DMS 273 treated with DMSO at 0.1 percent for 48 hours (cell line): ENCODE measurements at places on chromosomes 6 and 20.

GRCh38 chr6:12608874-12609273, 107.7 kb upstream of the PHACTR1 start:
- no peak for DNase-seq

DNA sequence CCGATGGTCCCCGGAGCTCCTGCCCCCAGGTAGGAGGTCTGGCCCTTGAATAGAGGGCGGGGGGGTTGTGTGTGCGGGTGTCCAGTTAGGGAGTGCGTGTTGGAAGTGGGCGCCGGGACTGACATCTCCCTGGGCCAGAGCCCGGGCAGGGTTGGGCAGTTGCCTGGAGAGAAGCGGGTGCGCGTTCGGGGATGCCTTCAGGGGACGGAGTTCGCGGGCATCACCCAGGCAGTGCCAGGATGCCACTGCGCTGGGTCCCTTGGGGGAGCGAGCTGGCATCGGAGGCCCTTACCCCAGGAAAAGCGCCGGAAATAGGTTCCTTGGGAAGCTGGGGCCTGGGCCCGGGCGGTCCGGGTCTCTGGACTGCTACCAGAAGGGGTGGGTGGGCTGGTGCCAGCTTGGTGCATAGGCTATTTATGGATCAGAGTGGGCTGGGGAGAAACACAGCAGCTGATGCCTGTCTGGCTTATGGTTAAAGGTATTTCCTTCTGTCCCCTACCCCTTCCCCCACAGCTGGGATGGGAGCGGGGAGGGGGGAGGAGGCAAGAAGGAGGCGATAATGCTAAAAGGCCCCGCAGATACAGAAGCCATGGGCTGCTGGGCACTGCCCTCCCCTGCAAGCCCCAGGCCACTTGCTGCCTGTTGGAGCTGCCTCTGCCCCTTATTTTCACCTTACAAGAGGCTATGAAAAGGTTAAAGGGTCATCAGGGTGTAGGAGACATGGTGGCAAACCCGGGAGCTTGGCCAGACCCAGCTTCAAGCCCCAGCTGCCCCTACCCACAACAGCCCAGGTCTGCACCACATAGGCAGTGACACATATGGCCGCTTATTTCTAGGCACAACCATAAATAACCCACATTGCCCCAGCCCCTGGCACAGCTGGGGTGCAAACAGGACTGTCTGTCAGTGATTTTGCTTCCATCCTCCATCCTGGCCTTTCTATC, 638 bp downstream of the PACSIN1 start:
- DNase-seq = no peak

GRCh38 chr6:3516092-3516491, 59.2 kb upstream of the SLC22A23 start:
- DNase-seq = no peak

GRCh38 chr6:168919470-168920179, 334.0 kb downstream of the THBS2 start:
- DNase-seq = no peak

DNA sequence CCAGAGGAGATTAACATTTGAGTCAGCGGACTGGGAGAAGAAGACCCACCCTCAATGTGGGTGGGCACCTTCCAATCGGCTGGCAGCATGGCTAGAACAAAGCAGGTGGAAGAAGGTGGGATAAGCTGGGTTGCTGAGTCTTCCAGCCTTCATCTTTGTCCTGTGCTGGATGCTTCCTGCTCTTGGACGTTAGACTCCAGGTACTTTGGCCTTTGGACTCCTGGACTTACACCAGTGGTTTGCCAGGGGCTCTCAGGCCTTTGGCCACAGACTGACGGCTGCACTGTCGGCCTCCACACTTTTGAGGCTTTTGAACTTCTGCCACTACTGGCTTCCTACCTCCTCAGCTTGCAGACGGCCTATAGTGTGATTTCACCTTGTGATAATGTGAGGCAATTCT, 50.8 kb downstream of the BCAS1 start:
- no peak for DNase-seq

DNA sequence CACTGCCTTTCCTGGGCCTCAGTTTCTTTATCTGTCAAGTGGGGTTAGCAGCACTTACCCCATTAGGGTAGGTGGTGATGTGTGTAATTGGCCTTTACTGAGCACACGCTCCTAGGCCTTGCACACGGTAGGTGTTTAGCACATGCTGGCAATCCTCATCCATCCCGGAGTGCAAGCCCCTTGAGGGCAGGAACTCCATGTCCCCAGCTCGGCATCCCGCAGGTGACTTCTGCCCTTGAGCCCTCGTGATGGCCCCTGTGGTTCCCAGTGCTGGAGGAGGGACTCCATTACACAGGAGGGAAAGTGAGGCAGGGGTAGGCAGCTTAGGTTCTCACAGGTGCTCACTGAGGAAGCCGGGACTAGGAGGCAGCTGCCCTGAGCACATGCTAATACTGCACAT, 40.0 kb downstream of the MYH7B start:
- DNase-seq = no peak

DNA sequence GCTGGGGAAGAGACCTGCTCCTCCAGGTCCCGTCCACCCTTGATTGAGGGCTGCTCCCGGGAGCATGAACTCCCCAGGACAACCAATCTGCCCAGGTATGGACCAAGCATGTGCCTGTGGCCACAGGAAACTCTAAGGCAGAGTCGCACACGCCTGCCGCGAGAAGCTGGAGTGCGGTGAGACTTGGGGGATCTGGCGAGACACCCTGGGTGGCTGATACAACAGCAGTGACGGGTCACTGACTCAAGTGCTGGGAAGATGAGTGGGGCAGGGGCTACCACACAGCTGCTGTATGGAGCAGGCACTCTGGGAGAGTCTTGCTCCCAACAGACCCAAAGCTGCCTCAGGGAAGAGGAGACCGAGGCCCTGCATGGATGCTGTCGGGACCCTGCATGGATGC, 40.1 kb downstream of the BFSP1 start:
- DNase-seq = no peak

- no peak for DNase-seq
Measured at GRCh38 chr6:36780442-36781177, 58.6 kb downstream of the CPNE5 start.

GRCh38 chr6:55994531-55994930, 119.1 kb upstream of the BMP5 start:
- no peak for DNase-seq

DNA sequence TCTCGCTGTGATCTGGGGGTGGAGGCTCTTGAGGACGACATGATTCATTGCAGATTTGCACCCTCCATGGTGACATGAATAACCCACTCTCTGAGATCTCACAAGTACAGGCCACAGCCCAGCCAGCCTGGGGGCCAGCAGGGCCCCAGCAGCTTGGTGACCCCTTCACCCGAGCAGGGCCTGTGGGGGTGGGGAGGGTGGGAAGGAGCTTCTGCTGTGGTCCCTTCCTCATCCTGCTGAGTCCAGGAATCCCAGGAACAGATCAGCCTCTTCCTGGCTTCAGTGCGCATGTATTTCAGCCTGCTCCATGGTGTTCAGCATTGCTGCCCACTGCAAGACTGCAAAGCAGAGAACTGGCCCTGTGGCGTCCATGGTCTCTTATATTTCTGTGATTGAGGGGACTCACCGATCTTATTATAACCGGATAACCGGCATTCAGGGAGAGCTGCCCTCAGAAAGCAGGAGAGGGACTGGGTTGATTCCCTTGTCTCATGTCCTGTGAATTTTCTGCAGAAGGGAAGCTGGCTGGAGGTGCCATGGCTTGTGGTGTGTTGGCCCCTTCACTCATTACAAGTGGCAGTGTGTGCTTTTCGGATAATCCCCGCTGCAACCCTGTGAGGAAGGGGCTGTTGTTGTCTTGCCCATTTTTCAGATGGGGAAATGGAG, 118.8 kb upstream of the FRMD1 start:
- no peak for DNase-seq

- no peak for DNase-seq
Measured at GRCh38 chr20:49285813-49286494, 8.1 kb upstream of the ZNFX1 start.

DNA sequence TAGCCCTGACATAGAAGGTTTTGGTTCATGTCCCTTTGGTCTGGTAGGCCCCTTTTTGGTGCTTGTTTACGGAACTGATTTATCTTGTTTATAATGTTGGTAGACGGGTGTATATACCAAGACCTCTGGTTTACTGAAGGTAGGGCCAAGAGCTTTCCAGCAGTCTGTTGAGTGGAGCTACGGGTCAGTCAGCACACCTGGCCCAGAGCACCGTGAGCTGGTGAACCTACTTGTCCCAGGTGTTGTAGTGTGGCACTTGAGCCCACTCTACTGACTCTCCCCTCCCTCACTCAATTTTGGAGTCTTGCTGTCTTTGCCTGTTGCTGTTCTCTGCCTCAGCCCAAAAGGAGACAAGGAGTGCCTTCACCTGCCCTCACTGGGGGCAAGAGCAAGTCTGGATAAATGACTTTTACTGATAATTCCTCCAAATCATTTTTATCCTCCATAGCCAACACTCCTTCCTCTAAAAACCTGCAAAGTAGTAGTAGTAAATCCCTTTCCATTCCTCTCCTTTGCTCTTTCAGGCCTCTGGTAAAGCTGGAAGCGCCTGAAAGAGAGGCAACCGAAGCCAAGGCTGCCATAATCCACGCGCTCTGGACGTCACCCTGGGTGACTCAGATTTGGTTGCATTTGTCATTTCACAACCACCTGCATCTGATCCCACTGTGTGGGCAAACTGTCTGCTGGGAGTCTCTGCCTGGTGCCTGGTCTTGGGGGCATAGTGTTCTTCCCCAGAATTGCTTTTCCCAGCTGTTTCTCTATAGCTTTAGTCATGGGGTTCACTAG, 22.2 kb downstream of the RREB1 start:
- no peak for DNase-seq

DNA sequence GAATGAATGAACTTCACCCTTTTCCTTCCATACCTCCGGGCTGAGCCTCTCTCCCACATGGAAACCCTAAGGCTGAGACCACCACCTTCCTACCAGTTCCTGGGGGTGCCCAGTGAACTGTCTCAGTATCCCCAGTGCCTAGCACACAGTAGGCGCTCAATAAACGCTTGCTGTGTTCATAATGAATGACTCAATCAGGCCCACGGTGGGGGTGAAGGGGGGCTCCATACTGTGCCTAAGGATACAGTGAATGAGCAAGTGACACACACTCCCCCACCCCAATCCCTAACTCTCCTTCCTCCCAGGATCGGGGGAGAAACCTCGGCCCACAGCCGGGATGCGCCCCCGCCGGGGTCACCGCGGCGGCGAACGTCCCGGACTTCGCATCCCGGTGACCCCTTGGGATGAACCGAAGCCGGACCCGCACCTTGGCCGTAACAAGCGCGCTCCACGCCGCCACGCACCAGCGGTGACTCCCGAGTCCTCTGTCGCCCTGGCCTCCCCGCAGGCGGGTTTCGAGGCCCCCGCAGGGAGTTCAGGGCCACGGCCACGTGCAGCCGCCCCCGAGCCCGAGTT, 592 bp downstream of the KCNG1 start:
- no peak for DNase-seq
